ENCODE measurements at places on chromosomes 6 and 20.

DNA sequence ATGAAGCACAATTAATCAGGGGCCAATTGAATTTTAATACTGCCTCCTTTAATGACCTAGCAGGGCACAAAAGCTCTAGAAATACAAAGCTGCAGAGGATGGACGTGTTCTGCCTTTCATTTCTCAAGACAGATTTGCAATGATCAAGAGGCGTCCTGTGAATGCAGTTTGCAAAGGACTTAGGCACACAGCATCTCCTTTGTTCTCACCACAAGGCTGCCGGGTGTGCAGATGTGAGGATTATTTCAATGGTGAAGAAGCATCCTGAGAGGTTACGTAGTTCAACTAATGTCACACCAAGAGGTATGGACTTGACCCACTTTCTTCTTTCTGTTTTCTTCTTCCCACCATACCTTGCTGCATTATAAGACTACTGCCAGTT is 42.9 kb upstream of the SPTLC3 start:
- DNase-seq: no peak

GRCh38 chr6:16399158-16399557 is 160.8 kb downstream of the GMPR start:
- DNase-seq: no peak

- no peak for DNase-seq
Measured at GRCh38 chr20:13677241-13677640, 38.5 kb upstream of the TASP1 start.

DNA sequence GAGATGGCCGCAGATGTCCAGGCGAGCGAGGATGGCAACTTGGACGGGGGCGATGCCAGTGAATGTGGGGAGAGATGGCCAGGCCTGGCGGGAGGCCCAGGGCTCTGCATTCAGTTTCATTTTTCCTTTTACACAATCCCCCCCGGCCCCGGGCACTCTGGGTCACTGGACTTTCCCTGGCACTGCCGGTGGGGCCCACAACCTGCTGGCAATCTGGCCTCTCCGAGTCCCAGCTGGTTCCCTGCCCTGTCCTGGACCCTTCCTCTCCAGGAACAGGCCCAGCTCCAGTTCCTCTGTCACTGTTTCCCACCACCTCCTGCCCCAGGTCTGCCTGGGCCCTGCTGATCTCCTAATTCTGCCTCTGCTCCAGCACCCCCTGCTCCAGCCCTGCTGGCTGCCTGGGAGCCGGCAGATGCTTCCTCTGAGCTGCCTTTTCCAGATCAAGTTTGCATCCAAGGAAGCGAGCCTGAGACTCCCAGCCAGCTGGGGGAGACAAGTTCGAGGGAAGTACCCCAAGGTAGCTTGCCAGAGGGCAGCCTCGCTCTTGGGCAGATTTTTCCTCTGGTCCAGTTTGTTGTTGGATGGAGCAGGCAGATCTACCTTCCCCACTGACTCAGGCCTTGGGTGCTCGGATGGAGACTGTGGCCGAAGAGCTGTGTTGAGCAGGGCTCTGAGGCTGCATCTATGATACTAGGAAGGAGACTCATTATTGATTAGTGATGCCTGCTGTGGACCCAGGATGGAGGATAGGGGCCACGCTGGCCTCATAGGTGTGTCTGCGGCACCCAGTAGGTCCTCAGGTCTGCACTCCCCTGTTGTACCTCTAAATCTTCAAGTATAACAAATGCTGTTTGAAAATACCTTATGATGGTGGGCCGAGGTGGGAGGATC is 83.2 kb downstream of the CEBPB start:
- DNase-seq: no peak

Measured in CD8-positive, alpha-beta memory T cell (primary cell).